ENCODE measurements at places on chromosomes 3 and 15.

DNA sequence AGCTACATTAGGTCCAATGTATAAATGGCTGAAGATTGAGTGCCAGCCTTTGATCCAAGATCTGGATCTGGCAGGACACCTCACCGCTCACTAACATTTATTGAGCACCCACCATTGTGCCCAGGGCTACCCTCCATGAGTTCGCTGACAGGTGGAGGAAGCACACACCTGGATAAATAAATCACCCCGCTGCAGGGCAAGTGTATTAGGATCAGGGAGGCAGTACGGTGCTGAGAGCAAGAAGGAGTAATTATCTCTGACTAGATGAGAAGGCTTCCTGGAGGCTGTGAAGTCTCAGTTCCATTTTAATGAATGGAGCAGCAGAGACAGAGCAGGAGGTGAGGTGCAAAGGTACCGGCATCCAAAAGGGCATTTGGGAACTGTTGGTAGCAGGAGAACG lies 104.1 kb downstream of the LIPC start:
- no peak for DNase-seq

DNA sequence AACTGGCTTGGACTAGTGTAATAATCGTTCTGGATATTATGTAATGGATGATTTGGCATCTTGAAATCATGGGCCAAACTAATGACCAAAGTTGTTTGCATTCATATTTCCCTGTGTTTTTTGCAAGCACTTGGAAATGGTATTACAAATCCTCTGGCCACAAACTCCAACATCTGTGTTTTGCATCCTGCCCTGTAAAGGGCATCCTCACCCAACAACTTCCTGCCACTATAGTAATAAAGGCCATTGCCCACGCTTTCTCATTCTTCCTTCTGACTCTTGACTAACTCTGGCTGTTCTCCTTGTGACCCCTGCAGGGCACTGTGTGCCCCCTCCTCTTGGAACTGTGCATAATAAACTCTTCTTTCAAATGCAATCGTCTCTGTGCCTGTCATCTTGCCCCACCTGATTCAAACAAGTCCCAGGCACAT lies 25.4 kb upstream of the PSMD6 start:
- DNase-seq, result no peak

DNA sequence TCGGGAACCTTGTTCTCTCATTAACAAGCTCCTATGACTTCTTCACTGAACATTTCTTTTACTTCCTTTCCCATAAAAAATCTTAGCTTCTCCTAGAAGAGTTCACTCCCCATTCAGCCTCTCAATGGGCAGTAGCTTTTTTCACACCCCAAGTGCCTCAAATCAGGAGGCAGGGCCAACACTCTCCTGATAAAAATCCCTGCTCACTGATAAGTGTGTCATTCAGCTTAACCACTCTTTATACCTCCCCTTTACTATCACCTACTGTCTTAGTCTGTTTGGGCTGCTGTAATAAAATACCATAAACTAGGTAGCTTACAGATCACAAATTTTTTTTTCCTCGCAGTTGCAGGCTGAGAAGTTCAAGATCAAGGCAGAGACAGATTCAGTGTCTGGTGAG lies 400.4 kb downstream of the WDR72 start:
- no peak for DNase-seq

GRCh38 chr3:79202471-79203143 lies 565.2 kb downstream of the ROBO1 start:
- DNase-seq, result no peak

- DNase-seq, result peak; percentile 21
Observed at GRCh38 chr3:45881078-45882022, 5.0 kb upstream of the CCR9 start.

- no peak for DNase-seq
Observed at GRCh38 chr15:52728899-52729298, 49.7 kb upstream of the ATOSA start.

DNA sequence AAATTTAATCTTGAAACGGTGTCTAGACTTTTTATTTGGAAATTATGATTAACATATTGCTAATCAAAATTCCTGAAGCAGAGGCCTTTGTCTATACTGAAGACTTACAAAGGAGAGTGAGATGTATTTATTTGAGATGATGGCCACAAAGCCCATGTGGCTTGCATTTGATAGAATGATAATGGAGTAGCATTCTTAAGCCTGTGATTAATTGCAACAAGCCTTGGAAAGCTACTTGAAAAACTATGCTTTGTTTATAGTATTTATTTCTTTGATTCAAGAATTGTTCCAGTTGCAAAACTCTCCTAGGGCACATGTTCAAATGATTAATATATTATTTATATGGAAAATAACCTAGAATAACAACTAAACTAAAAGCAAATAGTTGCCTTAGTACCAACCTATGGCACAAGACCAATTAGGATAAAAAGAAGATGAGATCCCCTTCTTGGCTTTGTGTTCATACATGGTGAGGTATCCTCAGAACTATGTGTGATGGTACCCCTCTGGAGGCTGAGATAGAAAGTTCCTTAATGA lies 244.1 kb upstream of the TBL1XR1 start:
- DNase-seq, result no peak

DNA sequence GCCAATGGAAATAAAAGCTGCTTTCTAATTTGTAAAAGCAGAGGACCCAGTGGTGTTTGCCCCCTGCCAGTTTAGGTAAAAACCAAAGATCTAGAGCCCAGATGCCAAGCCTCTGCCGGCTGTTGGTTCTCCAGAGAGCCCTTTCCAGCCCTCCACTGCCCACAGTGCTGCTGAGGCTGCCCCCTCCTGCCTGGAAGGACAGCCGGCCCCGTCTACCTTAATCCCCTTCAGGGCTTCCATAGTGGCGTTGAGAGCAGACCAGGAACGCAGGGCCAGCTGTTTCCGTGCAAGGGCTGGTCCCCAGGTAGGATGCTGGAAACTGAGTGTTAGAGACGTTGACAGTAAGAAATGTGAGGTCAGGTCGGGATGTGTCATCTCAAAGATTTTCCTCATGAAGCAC lies 6.9 kb downstream of the ST8SIA2 start:
- no peak for DNase-seq

DNA sequence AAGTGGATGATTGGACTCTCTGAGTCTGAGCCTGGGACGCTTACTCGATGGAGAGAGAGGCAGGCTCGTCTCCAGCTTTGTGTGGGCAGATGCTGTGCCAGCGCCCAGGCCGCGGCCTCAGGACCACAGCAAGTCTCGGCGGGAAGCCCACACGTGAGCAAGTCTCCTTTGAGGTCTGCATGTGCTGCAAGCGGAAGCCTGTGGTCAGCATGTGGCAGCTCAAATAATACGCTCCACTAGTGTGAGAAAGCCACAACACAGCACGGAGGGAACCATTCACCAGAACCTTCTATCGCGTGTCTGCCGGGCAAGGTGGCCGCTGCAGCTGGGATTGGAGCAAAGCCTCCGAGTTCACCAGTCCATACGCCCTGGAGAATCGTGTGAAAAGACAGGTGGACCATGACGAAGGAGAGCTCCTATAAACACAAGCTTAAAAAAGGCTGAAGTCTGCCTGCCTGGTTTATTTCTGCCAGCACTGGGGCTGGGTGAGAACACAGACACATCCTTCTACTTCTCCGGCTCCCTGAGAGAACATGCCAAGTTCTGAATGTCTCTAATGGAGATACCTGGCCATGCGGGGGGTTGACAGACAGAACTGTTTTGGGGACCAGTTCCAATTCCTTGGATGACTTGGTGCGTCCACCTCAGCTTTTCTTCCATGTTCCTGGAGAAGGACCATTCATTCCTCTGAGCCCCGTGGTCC lies 82.0 kb upstream of the LRIG1 start:
- peak; percentile 3 for DNase-seq

DNA sequence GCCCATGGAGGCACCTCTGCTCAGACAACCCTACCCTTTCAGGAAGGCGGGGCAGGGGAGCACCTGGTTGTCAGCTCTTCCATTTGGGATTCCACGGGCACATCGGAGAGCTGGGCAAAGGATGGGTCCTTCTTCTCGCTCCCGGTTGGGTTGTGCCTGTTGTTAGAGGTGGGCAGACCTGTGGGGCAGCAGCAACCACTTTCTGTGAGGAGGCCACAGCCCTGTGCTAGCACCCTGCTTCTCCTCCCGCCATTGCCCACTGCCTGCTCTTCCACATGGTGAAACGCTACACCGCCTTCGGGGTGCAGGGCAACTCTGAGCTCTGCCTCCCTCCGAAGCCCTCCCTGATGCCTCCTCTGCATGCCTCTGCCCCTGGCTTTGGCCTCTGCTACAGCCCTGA lies 7.0 kb upstream of the HHATL start:
- no peak for DNase-seq

GRCh38 chr3:53716998-53717397 lies 129.2 kb downstream of the CHDH start:
- DNase-seq, result no peak

DNA sequence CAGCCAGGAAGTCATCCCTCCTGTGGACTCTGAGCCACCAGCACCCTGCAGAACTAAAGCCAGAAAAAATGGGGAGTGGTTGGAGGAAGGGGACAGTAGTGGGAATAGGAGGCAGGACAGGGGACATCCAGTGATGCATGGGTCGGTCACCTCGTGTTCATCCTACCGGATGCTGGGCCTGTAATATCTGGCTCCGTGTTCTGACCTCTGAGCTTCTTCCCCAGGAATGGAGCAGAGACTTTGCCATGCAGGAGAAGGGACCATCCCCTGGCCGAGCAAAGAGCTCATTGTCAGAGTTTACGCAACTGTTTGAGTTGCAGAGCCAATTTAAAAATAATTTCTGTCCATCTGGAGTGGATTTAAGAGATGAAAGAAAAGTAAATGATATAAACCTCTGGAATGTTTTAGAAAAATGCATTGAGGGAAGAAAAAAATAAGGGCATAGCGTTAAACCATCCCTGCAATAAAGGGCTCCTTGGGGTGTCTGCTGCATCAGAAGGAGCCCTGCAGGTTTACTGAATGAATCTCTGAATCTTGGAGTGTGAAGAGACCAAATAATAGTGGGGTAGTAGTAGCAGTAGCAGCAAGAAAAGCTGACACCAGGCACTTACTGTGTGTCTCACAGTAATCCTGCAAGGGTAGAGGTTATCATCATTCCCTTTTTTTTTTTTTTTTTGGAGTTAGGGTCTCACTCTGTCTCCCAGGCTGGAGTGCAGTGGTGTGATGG lies 70.9 kb downstream of the AAGAB start:
- DNase-seq, result no peak

GRCh38 chr3:39150148-39150802 lies 3.1 kb downstream of the CSRNP1 start:
- no peak for DNase-seq

- no peak for DNase-seq
Observed at GRCh38 chr3:66609660-66610561, 109.1 kb upstream of the LRIG1 start.

DNA sequence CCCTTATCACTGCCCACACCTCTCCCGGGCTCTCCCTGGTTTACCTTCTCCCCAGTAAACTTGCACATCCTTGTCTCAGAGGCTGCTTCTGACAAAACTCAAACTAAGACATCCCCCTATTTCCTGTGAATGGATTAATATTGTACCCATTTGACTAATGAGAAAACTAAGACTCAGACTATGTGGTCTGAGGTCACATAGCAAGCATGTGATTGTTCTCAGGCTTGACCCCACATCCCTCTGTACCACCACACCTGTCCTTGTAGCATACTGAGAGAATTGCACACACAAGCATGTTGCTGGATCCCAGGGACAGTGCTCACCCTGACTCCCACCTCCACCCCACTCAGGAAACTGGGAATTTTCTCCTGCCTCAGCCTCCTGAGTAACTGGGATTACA lies 90.7 kb upstream of the HES1 start:
- no peak for DNase-seq

GRCh38 chr3:122594025-122594424 lies 16.6 kb downstream of the PARP15 start:
- no peak for DNase-seq

DNA sequence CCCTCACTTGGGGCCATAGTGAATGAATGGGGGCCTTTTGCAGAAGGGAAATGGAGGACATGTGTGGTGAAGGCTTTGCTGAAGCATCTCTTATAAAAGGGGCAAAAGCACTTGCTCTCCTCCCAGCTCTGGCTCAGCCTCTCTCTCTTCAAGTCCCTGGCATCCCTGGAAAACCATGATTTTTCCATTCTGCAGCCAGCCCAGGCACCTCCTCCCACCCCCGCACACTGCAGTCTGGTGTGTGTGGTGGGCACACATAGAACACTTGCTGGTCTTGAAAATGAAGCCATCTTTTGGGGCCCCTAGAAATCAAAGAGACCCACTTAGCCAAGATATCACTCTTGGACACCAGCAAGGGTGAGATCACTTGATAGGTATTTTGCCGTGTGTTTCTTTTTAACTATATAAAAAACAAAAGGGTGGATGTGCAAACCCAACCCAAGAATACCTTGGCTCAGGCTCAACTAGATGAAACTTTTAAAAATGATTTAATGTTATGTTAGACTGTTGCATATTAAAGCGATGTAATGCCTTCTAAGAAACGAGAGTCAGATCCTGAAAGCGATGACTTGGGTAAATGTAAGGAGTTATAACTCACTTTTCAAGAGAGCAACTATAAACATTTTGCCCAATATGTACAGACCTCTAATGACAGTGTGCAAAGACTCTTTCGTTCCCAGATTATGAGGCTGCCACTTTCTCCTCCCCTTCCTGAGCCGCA lies 16.4 kb upstream of the ALDH1A3 start:
- DNase-seq, result no peak

GRCh38 chr3:73270839-73271483 lies 209.5 kb downstream of the EBLN2 start:
- no peak for DNase-seq

GRCh38 chr15:63111481-63111880 lies 10.2 kb upstream of the LACTB start:
- no peak for DNase-seq

DNA sequence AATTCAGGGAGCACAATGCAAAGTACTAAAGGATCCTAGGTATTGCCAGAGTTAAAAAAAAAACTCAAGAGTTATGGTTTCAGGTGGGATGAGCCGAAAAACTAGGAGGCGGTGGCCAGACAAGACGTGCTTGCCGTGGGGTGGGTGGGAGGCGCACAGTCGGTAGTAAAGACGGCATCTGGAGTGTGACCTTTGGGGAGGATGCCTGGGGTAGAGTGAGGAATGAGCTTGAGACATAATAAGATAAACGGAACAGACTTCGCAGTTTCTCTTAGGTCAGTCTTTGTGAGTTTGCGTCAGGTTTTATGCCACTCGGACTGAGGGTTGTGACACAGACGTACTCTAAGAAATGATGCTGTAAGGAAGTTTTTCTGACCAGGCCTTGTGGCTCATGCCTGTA lies 139.6 kb downstream of the LRRK1 start:
- DNase-seq, result no peak

- DNase-seq, result no peak
Observed at GRCh38 chr3:193502871-193503270, 51.8 kb downstream of the ATP13A4 start.

- no peak for DNase-seq
Observed at GRCh38 chr3:55160241-55160983, 232.6 kb upstream of the LRTM1 start.

- DNase-seq, result no peak
Observed at GRCh38 chr3:130340766-130341165, 4.7 kb upstream of the COL6A5 start.

- DNase-seq, result no peak
Observed at GRCh38 chr3:194251007-194251406, 100.1 kb downstream of the CPN2 start.

DNA sequence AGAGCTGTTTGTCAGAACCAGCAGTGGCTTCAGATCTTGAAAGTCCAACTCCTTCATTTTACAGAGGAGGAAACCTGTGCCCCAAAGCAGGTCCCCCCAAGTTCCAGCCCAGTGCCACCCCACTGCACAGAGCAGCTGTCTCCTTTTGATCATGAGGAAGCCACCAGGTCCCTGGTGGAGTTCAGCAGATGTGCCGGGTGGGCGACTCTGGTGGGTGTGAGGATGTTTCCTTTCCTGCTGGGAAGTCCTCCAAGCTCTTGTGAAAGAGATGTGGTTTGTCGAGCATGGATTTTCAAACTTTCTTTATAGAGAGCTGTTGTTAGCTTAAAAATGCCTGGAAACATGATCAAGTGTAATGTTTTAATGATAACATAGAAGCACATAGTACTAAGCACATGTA lies 52.0 kb downstream of the SMAD3 start:
- DNase-seq, result no peak
